Inflammatory macrophage treated with lipopolysaccharide for 4 hours (primary cell): ENCODE measurements at places on chromosomes 11 and 22.

DNA sequence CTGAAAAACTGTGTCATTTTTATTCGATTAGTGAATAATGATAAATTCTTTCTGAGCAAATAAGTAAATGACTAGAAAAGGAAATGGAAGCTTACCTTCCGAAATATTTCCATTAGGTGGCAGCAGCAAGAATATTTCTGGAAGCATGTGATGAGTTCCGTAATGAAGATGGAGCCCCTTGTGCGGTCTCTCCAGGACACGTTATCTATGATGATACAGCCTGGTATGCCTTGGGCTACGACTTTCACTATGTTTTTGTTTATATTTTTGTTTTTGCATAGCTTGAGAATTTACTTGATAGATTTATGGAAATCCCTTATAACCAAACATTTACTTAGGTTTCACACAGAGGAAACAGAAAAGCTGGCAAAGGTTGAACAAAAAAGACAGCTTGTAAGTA lies 25.7 kb downstream of the CASP5 start:
- DNase-seq: no peak

DNA sequence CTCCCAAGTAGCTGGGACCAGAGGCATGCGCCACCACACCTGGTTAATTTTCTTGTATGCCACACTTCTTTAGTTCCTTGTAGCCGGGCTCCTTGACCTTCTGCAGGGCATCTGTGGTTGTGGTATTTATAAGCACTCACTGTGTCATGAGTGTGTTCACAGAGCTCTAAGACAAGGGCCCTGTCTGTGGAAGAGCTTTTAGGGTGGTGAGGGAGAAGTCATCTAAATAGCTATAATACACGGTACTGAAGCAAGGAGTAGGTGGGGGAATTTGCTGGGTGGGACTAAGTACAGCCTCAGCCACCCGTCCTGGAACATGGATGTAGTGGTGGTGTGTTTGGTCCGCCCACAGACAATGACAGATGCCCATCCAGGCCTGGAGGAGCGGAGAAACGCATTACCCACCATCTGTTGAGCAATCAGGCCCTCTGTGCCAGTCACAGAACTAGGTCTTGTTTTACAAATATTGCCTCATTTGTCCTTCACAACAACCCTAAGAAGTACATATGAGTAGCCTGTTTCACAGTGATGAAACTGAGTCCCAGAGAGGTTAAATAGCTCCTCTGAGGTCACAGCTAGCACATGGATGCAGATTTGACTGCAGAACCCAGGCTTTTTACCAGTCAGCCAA lies 10.1 kb downstream of the ACO2 start:
- peak; percentile 97 for DNase-seq

- no peak for DNase-seq
Measured at GRCh38 chr22:30843245-30843644, 125.3 kb downstream of the MORC2 start.

GRCh38 chr11:57527056-57527631 lies 3.4 kb downstream of the TIMM10 start:
- DNase-seq: peak; percentile 49

GRCh38 chr22:41110968-41111367 lies 18.6 kb downstream of the EP300 start:
- DNase-seq: no peak
